Activated naive CD8-positive, alpha-beta T cell treated with anti-CD3 and anti-CD28 coated beads for 36 hours (primary cell): ENCODE measurements at places on chromosomes 11 and 22.

- H3K27ac ChIP-seq, result no peak overlapping the region
- peaks cover 5% of the 10 kb centered on the region for H3K36me3 ChIP-seq
- no peaks in the 10 kb centered on the region for H3K27me3 ChIP-seq
- no peak overlapping the region for H3K4me3 ChIP-seq
Measured at GRCh38 chr11:43419460-43419859, 60.7 kb downstream of the TTC17 start.

GRCh38 chr11:122668562-122669090 lies 13.1 kb downstream of the UBASH3B start:
- peaks cover 64% of the 10 kb centered on the region for H3K4me1 ChIP-seq
- H3K27ac ChIP-seq, result peak overlapping the region; percentile 89
- peak overlapping the region; percentile 58 for H3K4me3 ChIP-seq

GRCh38 chr11:44193856-44194255 lies 98.4 kb downstream of the EXT2 start:
- H3K27ac ChIP-seq, result no peak overlapping the region
- no peak for DNase-seq
- H3K27me3 ChIP-seq, result no peaks in the 10 kb centered on the region
- H3K4me1 ChIP-seq, result peaks cover 18% of the 10 kb centered on the region

DNA sequence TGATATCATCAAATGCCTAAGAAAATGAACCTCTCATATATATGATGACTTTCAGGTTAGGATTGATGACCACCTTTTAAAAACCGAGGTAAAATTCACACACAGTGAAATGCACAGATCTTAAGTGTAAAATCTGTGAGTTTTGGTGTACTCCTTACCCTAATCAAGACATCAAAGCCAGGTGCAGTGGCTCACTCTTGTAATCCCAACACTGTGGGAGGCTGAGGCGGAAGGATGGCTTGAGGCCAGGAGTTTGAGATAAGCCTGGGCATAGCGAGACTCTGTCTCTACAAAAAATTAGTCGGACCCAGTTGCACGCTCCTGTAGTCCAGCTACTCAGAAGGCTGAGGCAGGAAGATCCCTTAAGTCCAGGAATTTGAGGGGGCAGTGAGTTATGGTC lies 140.4 kb downstream of the UVRAG start:
- H3K27me3 ChIP-seq, result no peaks in the 10 kb centered on the region
- H3K4me1 ChIP-seq, result peaks cover 1% of the 10 kb centered on the region
- no peak overlapping the region for H3K4me3 ChIP-seq
- H3K36me3 ChIP-seq, result peaks cover 12% of the 10 kb centered on the region
- H3K27ac ChIP-seq, result no peak overlapping the region
- no peak for DNase-seq

GRCh38 chr11:128895526-128895925 lies 4.4 kb downstream of the KCNJ5 start:
- no peak overlapping the region for H3K4me3 ChIP-seq
- H3K27ac ChIP-seq, result no peak overlapping the region
- no peak for DNase-seq
- H3K4me1 ChIP-seq, result peaks cover 8% of the 10 kb centered on the region

GRCh38 chr11:68659158-68659921 lies 25.0 kb upstream of the GAL start:
- H3K36me3 ChIP-seq, result no peaks in the 10 kb centered on the region
- no peaks in the 10 kb centered on the region for H3K4me1 ChIP-seq
- H3K27ac ChIP-seq, result no peak overlapping the region
- H3K4me3 ChIP-seq, result no peak overlapping the region
- no peak for DNase-seq

- peak; percentile 84 for DNase-seq
- no peaks in the 10 kb centered on the region for H3K27me3 ChIP-seq
- H3K4me3 ChIP-seq, result peak within 1 kb of the TSS; percentile 99
- H3K27ac ChIP-seq, result peak within 1 kb of the TSS; percentile 99
- H3K4me1 ChIP-seq, result peaks cover 39% of the 10 kb centered on the region
Measured at GRCh38 chr11:117232092-117232878, at the start of gene RNF214. RNF214 (plus strand) TSS chr11:117232671; CDS start chr11:117234273, 1,602 bp downstream.

DNA sequence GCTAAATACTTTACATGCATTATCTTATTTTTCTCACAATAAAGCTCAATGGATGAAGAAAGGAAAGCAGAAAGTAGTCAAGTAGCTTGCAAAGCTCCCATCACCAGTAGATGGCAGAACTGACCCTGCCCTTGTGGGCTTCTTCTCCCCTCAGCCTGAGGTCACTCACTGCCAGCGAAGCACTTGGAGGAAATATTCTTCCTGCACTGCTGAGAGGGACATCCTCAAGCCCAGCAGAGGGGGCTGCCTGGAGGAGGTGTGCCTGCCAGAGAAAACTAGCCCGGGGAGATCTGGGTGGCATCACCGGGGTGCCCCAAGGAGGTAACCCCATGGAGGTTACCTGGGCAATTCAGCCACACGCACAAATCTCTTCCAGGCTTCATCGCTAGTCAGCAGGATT lies 6.6 kb downstream of the APOL4 start:
- H3K4me3 ChIP-seq, result no peak overlapping the region
- H3K36me3 ChIP-seq, result no peaks in the 10 kb centered on the region

DNA sequence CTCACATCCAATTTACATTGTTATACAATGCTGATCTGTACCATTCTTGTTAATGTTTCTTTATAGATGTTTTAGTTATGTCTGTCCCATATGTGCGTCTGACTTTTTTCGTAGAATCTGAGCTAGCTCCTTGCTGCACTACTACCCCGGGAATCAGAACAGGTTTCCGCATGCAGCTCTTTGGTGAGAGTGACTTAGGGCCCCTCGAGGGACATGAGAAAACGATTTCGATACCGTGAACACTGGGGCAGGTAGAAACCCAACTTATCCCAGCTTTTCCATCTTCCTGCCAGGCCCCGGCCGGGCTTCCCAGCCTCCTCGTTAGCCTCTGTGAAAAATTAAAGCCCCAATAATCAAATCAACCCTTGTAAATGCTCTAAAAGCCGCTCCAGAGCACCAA lies 23.4 kb upstream of the PKNOX2 start:
- H3K27ac ChIP-seq, result no peak overlapping the region
- no peaks in the 10 kb centered on the region for H3K36me3 ChIP-seq
- peaks cover 47% of the 10 kb centered on the region for H3K27me3 ChIP-seq
- H3K4me1 ChIP-seq, result peaks cover 2% of the 10 kb centered on the region
- H3K4me3 ChIP-seq, result no peak overlapping the region

DNA sequence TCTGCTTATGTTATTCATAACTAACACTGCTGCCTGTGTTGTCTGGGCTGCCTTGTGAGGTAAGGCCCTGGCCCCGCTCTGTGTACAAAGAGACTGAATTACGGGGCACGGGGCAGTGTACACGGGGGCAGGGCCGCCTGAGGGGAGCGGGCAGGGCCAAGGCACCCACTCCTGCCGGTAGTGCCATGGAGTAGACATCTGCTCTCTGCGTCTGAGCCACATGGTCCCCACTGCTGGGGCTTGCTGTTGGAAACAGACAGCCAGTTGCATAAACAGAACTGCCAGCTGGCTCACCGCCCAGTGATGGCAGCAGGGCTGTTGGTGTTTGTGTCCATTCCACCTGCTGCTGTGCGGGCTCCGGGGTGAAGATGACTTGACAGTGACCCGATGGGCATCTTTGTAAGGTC lies 19.8 kb downstream of the FAM118A start:
- peaks cover 15% of the 10 kb centered on the region for H3K36me3 ChIP-seq
- H3K4me1 ChIP-seq, result peaks cover 13% of the 10 kb centered on the region
- no peak for DNase-seq
- H3K4me3 ChIP-seq, result no peak overlapping the region
- no peaks in the 10 kb centered on the region for H3K27me3 ChIP-seq

- no peak overlapping the region for H3K4me3 ChIP-seq
- H3K27ac ChIP-seq, result no peak overlapping the region
- no peak for DNase-seq
Measured at GRCh38 chr11:8056810-8057463, 24.1 kb upstream of the TUB start.

- H3K27me3 ChIP-seq, result no peaks in the 10 kb centered on the region
- no peak for DNase-seq
- no peaks in the 10 kb centered on the region for H3K36me3 ChIP-seq
- H3K4me1 ChIP-seq, result no peaks in the 10 kb centered on the region
- H3K4me3 ChIP-seq, result no peak overlapping the region
Measured at GRCh38 chr11:21927628-21928027, 265.3 kb upstream of the ANO5 start.
